SW 1271 (cell line): ENCODE measurements at places on chromosomes 3 and 15.

DNA sequence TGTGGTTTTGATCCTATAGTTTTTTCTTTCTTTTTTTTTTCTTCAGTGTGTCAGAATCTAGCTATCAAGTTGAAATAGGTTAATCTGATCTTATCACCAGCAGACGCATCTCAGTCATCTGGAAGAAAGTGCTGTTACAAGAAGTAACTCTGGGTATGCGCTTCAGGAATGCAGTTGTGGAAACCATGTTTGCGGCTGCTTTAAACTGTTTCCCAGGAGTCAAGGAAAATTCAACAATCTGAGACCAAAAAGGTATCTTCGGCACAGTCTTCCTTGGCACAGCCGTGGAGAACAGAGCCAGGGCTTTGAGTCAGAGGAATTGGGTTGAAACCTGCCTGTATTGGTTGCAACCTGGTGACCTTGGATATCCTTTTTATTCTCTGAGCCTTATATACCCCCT, 59.9 kb downstream of the CD47 start:
- DNase-seq, result no peak

- no peak for DNase-seq
These were observed 600.3 kb upstream of the TGFBR2 start for GRCh38 chr3:30006111-30006510.

GRCh38 chr15:28002867-28003266, 96.2 kb downstream of the OCA2 start:
- no peak for DNase-seq

GRCh38 chr15:68997930-68998777, 16.3 kb upstream of the NOX5 start:
- no peak for DNase-seq

DNA sequence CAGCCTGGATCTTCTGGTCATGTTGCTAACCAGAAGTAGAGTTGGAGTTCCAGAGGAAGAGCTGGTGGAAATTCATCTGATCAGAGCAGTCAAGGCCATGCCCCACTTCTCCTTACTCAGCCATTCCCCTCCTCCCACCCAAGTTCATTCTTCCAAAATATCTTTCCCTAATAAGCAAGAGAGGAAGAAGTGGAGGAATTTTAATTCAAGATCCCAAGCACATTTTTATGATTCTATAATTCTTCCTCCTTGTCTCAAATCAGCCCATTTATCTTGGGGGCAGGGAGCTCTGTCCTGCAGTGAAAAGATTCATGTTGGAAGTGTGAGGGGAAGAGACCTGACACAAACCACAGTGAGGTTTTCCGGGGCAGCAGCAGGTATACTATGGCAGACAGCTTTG, 85.0 kb upstream of the GALNT15 start:
- no peak for DNase-seq

GRCh38 chr3:14503033-14503705, 37.0 kb downstream of the GRIP2 start:
- DNase-seq, result no peak

DNA sequence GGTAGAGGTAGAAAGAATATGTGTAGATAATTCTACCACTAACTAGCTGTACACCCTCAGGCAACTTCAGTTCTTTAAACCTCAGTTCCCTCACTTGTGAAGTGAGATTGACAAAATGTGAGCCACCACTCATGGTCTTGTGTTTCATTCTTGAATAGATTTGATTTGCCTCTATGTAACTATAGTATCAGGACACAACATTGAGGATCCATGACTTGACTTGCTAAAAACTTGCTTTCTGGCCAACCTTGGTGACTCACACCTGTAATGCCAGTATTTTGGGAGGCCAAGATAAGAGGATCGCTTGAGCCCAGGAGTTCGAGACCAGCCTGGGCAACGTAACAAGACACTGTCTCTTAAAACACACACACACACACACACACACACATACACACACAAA, 115.8 kb upstream of the FLNB start:
- no peak for DNase-seq

- DNase-seq, result no peak
These were observed 3.4 kb downstream of the RAB5A start for GRCh38 chr3:19950316-19950715.

GRCh38 chr15:45427085-45427484, 48.7 kb upstream of the GATM start:
- DNase-seq, result no peak

- DNase-seq, result no peak
These were observed 41.4 kb downstream of the ROBO2 start for GRCh38 chr3:77081240-77081661.

DNA sequence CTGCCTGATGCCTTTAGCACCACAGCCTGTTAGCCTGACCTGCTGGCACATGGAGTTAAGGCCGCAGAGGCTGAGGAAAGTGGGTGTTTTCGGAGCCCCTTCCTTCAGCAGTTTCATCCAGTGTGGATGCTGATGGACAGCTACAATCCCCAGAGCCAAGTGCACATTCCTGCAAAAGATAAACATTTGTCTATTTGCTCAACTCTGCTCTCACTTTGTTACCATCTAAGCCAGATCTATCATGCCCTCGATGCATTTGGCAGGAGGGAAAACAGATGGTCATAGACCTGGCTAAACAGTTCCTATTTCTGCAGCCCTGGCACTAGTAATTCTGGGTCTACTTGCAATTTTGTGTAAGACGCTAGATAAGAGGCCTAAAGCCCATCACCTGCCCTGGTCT, 312.9 kb upstream of the RASGRP1 start:
- no peak for DNase-seq

- no peak for DNase-seq
These were observed 407.3 kb upstream of the PPP2R3A start for GRCh38 chr3:135558150-135558783.
